Kidney (tissue), 22 donors: ENCODE measurements at places on chromosomes 6 and 20.

GRCh38 chr20:37945091-37945547 is 42.2 kb downstream of the VSTM2L start:
- DNase-seq, result no peak

- DNase-seq, result peak; percentile 64
Measured at GRCh38 chr6:127459231-127459641, at the start of gene KIAA0408. Gene KIAA0408 (minus strand): TSS chr6:127459389. CDS start chr6:127453981, 5,408 bp downstream.

DNA sequence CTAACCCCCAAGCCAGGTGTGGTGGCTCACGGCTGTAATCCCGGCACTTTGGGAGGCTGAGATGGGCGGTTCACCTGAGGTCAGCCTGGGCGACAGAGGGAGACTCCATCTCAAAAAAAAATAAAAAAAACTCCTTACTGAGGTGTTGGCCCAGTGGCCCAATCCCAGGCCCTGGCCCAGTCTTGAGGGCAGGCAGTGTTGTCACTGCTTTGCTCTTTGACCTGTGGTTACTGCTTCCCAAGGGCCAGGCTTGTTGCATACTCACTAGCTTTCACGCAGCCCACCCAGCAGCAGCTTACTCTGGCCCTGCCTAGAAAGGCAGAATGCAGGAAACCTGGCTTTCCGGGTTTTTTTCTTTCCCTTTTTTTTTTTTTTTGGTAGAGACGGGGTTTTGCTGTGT is 13.2 kb downstream of the CNPY3 start:
- no peak for DNase-seq

GRCh38 chr6:24332317-24332716 is 25.5 kb downstream of the DCDC2 start:
- peak; percentile 46 for DNase-seq

- DNase-seq, result no peak
Measured at GRCh38 chr6:138480279-138480949, 18.9 kb downstream of the NHSL1 start.

GRCh38 chr20:24385547-24385946 is 83.9 kb upstream of the SYNDIG1 start:
- no peak for DNase-seq

- no peak for DNase-seq
Measured at GRCh38 chr20:3010985-3011723, 32.3 kb upstream of the GNRH2 start.

GRCh38 chr6:107539409-107539808 is 49.5 kb downstream of the SOBP start:
- DNase-seq, result peak; percentile 83

DNA sequence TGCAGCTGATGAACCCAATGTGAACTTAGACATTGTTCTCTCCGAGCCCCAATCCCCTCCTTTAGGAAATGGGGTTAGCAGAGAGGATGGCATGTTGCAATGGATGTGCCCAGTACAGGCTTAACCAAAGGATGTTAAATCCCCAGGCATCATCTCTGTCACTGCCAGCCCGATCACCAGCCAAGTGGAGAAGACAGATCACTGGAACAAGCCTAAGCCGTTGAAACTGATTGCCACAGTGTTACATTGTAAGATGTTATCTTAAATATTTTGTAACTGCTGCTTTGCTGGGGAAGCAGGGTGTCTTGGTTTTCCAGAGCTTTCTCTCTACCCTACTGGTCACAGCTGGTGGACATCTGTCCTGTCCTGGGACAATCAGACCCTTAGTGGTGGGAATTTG is 783.4 kb upstream of the CHD6 start:
- no peak for DNase-seq

GRCh38 chr20:11783102-11783850 is 134.4 kb upstream of the BTBD3 start:
- DNase-seq, result no peak

- DNase-seq, result no peak
Measured at GRCh38 chr6:36727505-36728021, 29.9 kb downstream of the RAB44 start.
